ENCODE measurements at places on chromosomes 7 and 10.
A peak's percentile ranks its signal among the peaks of the same experiment; 100 is the strongest.

DNA sequence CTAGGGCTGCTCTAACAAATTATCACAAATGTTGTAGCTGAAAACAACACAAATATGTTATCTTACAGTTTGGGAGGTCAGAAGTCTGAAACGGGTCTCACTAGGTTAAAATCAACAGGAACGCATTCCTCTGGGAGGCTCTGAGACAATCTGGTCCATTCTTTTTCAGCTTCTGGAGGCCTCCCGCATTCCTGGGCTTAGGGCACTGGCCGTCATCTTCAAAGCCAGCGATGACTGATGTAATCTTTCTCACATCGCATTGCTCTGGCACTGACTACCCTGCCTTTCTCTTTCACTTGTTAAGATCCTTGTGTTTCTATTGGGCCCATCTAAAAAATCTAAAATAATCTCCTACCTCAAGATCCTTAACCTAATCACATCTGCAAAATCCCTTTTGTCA, 1071.5 kb upstream of the C7orf33 start:
- DNase-seq: no peak

DNA sequence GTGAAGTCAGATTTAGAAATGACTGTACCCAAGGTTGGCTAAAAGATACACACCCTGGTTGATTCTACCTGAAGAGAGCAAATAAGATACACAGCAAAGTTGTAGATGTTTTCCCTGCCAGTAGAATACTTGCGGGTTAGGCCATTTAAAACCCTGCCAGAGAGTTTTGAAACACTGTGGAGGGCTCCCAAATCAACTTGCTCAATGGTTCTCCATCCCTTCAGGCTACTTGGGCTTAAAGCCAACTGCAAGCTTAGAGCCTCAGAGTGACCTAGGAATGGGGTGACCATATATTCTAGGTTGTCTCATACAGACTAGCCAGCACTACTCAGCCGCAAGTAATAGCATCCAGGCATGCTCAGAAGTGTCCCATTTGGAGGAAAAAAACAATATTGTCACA, 10.0 kb downstream of the CAV1 start:
- DNase-seq: no peak

DNA sequence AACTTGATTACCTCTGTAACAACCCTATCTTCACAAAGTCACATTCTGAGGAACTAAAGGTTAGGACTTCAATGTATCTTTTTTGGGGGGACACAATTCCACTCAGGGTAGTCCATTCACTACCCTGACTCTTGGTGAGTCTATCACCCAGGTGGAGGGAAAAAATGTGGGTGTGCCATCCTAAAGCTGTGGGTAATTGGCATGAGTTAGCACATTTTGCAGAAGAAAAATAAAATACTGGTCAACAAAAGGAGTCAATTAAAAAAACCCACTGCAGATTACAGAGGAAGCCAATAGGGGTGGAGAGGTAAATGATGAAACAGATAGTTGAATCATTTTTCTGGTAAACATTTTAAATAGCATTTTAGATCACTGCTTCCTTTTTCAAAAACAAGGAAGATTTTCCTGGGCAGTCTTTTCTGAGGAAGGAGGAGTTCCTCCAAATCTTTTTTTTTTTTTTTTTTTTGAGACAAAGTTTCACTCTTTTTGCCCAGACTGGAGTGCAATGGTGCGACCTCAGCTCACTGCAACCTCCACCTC, 5.1 kb upstream of the BLVRA start:
- no peak for DNase-seq

DNA sequence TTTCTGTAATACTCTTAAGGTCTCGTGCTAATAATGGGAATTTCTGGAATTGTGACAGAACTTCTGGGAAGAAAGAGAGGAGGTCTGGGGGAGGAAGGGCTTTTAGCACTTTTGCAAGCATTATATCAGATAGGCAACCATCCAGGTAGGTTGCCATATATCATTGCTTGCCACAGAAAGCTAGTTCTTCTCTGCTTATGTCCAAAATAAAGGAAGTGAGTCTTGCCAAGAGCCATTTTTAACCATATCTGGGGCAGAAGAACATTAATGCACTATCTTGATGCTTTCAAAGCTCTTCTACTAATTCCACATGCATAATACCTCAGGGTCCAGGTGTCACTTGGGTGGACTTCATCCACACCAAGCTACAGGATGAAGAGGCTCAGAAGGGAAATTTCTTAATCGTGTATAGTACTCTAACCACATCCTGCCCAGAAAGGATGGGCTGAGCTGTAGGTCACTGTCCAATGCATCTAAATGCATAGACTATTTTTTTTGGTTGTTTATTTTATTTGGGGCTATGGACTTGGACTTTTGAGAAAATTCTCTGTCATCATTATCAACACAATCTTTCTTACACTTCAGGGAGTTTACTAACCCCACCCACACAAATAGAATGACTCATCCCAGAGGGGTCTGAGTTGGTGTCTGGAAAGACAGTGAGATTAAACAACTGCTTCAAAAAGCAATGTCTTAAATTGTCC, 68.9 kb upstream of the ADO start:
- no peak for DNase-seq

- DNase-seq: no peak
Measured at GRCh38 chr7:25420771-25421170, 192.5 kb upstream of the NPVF start.

GRCh38 chr7:43244784-43245183, 132.3 kb downstream of the HECW1 start:
- DNase-seq: no peak

- no peak for DNase-seq
Measured at GRCh38 chr7:8277394-8277982, 15.5 kb upstream of the ICA1 start.

DNA sequence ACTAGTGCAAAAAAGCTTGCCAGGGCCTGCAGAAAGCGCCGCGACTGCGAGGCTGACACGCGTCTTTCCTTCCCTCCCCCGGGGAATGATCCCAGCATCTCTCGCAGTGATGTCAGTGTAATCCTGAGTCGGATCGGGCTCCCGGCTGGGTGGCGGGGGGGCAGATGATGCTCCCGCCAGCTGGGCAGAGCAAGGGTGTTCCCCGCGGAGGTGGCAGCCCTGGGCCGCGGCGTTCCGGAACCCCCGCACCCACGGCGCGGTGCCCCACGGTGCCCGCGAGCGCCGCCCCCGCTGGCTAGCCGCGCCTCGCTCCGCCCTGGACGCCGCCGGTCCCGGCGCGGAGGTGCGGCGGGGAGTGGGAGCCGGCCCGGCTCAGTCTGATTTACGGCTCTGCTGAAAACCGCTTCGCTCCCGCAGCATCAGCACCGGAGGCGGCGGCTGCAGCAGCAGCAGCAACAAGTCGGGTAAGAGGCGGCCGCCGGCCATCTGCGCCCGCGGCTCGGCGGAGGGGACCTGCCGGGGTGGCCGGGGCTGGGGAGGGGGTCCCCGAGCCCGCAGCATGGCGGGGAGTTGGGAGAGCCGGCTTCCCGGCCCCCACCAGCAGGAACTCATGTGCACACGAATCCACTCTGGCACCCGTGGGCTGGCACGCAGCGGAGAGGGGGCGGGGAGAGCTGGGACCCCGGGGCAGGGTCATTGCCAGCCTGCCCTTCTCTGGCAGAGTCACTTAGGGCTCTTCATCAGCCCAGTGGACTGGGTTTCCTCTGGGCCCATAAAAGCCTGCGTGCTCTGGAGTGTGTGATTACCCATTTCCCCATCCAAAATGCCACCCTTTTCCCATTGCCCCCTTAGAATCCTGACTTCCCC, at the start of gene ZNF365:
Gene ZNF365, plus strand, starts transcription at position 375 of the 867 bp plus-strand sequence. CDS start 1,825 bp downstream, outside the sequence.
- no peak for DNase-seq

DNA sequence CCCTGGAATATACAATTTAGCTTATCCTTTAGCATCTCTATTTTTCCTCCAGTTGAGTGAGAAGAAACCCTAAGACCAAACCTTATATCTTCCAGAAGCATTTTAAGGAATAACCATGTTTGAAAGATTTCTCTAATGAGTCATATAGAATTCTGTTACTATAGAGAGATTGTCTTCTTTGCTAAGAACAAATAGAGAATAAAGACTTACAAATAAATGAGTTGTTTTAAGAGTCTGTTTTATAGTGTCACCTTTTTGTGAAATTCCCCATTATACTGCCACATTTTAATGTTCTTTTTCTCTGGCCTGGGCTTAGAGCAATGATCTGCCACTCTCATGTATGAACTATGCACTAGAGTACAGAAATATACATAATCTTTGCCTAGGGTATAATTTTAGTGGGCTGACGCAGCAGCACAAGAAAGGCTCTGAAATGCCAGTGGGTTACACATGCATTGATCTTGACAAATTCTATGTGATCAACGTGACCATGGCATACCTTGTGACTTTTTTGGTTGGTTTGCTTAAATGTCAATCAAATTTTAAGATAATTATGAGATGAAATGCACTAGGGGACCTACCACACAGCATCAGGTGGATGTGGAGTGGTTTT, 145.1 kb upstream of the MKLN1 start:
- DNase-seq: no peak

GRCh38 chr10:43361547-43362190, 9.8 kb upstream of the FXYD4 start:
- DNase-seq: no peak

DNA sequence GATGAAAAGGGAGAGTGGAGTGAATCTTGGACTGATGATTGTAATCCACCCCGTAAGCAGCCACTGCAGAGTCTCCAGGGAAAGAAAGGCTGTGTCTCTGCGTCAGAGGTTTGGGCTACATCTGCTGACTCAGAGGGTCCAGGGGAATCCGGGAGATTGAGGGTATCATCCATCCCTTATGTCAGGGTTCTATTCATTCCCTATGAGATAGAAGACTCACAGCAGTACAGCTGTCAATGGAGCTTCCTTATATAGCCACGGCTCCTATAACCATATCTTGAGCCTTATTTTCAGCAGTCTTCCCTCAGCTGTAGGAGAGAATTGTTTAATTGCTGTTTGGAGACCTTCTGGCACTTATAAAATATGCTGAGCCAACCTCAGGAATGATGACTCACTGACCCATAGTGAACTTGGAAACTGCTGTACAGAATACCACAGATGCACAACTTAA, 558.2 kb upstream of the PFKP start:
- no peak for DNase-seq

- no peak for DNase-seq
Measured at GRCh38 chr7:129008645-129009414, 46.1 kb downstream of the TNPO3 start.

- DNase-seq: no peak
Measured at GRCh38 chr10:116385311-116385710, 42.3 kb upstream of the PNLIPRP3 start.

GRCh38 chr10:102673236-102673818, 29.0 kb downstream of the TRIM8 start:
- no peak for DNase-seq

- no peak for DNase-seq
Measured at GRCh38 chr7:22651036-22651435, 76.0 kb upstream of the IL6 start.

GRCh38 chr10:100114976-100115770, 33.5 kb upstream of the CPN1 start:
- DNase-seq: no peak

DNA sequence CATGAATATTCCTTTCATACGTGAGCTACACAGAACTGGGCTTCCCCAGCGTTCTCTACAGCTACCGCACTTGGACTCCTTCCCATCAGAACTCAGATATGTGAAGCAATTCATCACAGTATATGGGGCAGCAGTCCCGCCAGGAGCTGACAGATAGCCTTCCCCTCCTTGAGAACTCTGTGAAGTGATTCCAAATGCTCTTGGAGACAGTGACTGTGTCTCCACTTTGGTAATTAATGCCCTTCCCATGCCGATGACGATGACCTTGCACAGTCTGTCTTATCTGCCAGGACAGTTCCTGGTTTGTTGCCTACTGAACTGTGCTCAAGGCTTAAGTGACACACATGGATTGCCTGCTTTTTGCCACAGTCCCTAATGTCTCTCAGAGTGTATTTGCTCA, 75.0 kb upstream of the AFAP1L2 start:
- DNase-seq: no peak

- DNase-seq: no peak
Measured at GRCh38 chr7:23456093-23456492, 14.2 kb downstream of the IGF2BP3 start.

DNA sequence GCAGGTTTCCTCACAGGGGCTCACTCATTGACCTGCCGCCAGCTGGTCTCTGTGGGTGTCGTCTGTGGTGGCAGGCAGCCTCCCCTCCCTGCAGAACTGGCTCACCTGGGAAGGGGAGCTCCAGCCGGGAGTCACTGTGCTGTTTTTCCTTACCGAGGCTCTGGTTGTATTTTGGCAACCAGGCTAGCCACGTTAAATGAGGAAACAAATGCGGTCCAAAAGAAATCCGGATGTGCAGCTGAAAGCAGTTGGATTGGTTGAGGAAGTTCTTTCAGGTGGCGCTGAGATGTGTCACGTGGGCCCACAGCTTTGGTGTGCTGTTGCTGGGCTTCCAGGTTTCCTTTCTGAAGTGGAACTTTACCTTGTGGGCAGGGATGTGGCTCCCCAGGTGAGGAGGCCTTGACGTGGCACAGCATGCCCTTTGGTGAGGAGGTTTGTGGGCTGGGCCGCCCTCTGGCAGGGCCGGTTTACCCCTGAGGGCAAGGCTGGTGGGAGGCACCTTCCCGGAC, 14.2 kb downstream of the MTURN start:
- DNase-seq: no peak

DNA sequence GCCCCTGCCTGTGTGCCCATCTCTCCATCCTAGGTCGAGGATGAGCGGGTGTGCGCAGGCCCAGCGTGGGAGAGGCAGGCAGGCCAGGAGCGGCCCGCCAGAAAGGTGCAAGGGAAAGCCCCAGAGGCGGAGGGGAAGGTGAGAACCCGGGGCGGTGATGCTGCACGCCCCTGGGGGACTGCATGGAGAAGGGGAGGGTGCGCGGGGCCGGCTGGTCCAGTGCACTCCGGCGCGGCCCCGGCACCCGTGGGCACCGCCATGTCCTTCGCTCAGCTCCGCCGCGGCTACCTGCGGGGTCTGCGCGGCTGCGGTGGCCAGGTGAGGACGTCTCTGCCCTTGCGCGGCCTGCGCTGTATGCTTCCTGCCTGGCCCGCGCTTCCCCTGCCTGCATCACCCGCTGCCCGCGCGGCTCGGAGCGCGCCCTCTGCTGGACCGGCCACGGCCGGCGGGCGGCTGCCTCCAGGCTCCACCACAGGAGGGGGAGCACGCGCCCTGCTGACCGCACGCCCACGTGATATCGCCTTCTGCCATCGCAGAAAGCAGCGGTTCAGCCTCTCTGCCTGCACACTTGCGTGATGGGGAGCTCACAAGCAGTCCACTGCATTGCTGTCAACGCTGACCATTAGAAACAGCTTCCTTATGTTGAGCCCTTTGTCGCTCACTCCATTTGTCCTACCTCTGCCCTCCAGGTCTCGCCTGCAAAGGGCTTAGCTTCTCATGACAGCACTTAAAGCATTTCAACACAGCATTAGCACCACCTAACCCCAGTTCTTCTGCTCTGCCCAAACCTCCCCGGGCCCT, 73.9 kb downstream of the CXCL12 start:
- peak; percentile 46 for DNase-seq

DNA sequence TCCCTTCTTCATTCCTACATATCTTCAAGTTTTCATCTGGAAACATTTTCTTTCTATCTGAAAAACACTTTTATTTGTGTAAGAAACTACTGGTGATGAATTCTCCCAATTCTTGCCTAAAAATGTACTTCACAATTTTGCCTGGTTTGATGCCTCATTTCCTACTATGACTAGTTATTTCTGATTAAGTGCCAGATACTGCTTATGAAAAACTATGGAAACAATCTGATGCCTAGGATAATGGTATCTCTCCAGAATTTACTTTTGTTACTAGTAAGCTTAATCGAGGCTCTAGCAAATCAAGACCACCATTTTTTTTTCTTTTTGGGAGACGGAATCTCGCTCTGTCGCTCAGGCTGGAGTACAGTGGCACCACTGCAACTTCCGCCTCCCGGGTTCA, 31.3 kb downstream of the CACUL1 start:
- DNase-seq: no peak

GRCh38 chr10:49448924-49449323, 53.0 kb upstream of the DRGX start:
- DNase-seq: no peak
